Activated CD4-positive, alpha-beta T cell treated with anti-CD3 and anti-CD28 coated beads for 36 hours (primary cell): ENCODE measurements at places on chromosomes 1 and 21.

GRCh38 chr1:101506541-101507164 lies 269.8 kb downstream of the S1PR1 start:
- peak; percentile 45 for DNase-seq

- DNase-seq: no peak
Observed at GRCh38 chr1:43569175-43569574, 38.5 kb downstream of the PTPRF start.

GRCh38 chr1:107835151-107835670 lies 129.8 kb downstream of the VAV3 start:
- DNase-seq: no peak

- DNase-seq: peak; percentile 45
Observed at GRCh38 chr1:206716870-206717673, 32.4 kb downstream of the MAPKAPK2 start.

GRCh38 chr1:13687151-13687715 lies 12.8 kb upstream of the PRDM2 start:
- no peak for DNase-seq

DNA sequence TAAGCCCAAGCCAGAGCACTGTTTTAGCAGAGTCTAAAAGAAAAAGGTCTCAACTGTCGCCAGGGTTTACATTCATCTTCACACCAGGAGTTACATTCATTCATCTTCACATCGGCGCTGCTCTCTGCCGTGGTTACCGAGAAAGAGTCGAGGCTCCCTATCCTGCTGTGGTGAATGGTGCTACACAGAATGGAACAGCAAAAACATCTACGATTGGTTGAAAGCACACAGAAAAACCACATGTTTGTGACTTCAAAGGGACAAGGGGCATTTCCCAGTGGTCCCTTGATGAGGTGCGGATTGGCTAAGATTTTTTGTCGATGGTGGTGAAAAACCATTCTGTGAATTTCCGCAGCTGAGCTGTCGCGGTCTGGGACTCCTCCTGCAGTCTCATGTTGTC lies 231.1 kb downstream of the SIPA1L2 start:
- no peak for DNase-seq

DNA sequence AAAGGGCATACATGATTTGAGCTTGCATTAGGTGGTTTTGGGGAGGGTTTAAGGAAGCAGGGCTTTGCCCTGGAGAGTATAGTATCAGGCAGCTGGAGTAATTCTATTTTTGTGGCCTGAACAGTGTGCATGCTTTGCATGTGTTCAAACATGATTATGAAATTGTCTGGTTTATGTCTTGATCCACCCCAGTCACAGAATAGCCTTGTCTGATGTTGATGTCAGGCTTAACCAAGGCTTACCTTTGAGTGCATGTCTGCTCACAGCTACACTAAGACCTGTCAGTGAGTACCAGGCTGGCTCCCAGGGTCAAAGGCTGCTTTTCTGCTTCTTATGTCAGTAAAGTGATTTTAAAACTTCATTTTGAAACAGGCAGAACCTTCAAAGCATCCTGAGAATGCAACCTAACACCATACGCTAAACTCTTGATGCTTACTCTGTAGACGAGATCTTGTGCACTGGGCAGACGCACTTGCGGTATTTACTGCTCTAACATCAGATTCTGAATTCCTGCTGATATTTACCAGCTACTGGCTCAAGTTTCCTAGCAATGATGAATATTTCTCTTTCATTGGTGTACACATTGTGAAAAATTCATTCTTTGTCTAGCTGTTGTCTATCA lies 78.9 kb downstream of the MAP3K21 start:
- peak; percentile 19 for DNase-seq

GRCh38 chr1:3011631-3012455 lies 9.4 kb upstream of the ACTRT2 start:
- no peak for DNase-seq

DNA sequence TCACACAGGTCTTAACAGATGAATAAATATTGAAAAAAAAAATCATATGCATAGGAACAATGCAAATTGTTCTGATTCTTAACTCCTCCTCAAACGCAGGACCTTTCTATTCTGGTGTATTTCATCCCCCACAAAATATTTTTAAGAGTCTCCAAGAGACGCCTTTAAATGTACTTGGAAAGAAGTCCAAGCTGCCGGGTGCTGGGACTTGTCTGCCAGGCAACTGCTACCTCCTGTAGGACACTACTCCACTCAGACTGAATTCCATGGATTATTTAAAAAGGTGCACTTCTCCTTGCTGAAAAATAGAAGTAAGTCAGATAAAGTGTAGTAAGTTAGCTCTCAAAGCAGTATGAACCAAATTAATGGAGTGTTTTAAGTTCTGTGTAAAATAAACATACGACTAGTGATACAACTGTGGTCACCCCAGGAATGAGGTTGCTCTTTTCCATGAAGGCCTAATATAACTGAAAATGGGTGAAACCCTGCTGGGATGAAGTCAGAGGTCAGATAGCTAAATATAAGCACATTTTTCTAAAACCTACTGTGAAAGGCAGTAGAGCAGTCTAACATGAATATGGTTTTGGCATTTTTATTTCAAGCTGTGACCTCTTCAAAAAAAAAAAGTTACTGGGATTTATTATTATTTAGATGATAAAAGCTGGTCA lies 189.2 kb upstream of the PBX1 start:
- no peak for DNase-seq

GRCh38 chr1:172630868-172631267 lies 28.0 kb upstream of the FASLG start:
- DNase-seq: no peak

DNA sequence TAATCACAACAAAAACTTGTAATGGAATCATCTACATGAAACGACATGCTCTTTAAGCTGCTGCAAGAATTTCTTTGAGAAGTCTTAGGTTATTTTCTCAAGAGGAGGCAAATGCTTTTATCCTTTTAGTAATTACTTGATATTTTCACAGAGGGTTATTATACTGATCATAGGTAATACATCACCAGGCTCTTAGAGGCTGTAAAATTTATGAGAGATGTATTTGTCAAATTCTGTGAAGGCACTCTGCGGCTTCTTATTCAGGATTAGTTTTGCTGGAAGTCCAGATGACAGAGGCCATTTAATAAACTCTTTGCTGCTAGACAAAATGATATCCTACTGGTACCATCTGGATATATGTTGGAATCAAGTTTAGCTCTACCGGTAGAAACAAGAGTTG lies 624.3 kb upstream of the BRINP3 start:
- no peak for DNase-seq

- DNase-seq: no peak
Observed at GRCh38 chr1:236502579-236502971, 21.2 kb upstream of the LGALS8 start.

- DNase-seq: no peak
Observed at GRCh38 chr1:2480986-2481364, 4.9 kb downstream of the PLCH2 start.

DNA sequence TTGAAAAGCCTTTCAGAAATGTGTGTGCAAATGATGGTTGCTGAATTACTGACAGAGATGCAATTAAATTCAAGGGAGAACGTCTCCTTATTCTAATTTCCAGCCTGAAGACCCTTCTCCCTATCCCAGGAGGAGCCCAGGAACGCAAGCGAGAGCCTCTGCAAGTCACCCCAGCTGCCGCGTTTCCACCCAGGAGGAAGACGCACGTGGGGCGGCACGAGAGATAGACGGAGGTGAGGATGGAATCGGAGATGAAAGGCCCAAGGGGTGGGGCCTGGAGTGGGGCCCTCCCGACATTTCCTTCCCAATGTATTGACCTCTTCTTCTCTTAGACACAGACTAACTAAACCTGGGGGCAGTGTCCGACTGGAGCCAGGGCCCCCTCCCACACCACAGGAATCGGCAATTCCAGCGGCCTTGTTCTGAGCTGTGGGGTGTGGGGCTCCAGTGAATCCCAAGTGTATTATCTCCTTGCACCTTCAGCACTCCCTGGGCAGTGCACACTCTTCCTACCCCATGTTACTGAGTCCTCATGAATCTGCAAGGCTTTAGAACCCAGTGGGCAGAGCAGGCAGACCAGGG lies 322.5 kb downstream of the AJAP1 start:
- no peak for DNase-seq

- no peak for DNase-seq
Observed at GRCh38 chr1:161836018-161836417, 69.9 kb downstream of the ATF6 start.

DNA sequence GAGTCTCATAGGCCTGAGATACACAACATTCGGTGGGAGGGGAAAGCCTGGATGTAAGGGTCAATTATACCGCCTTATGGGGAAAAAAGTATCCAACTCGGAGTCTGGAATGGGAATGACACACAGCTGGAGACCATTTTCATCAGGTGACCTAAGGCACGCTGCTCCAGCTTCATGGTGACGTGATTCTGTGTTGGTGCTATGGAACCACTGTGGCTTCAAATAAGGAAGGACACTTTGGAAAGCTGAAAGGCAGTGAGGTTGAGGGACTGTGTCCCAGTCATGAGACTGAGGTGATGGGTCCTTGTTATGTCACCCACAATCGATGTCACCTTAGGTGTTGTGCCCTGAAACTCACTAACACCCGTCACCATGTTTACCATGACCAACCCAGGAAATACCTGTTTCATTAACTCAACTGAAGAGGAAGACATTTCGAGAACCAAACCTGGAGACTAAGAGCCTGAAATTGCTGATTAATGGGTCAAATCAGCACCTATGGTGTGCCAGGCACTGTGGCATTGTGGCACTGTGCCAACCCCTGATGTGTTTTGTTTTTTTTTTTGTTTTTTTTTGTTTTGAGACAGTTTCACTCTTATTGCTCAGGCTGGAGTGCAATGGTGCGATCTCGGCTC lies 54.5 kb downstream of the IRF2BP2 start:
- DNase-seq: no peak

DNA sequence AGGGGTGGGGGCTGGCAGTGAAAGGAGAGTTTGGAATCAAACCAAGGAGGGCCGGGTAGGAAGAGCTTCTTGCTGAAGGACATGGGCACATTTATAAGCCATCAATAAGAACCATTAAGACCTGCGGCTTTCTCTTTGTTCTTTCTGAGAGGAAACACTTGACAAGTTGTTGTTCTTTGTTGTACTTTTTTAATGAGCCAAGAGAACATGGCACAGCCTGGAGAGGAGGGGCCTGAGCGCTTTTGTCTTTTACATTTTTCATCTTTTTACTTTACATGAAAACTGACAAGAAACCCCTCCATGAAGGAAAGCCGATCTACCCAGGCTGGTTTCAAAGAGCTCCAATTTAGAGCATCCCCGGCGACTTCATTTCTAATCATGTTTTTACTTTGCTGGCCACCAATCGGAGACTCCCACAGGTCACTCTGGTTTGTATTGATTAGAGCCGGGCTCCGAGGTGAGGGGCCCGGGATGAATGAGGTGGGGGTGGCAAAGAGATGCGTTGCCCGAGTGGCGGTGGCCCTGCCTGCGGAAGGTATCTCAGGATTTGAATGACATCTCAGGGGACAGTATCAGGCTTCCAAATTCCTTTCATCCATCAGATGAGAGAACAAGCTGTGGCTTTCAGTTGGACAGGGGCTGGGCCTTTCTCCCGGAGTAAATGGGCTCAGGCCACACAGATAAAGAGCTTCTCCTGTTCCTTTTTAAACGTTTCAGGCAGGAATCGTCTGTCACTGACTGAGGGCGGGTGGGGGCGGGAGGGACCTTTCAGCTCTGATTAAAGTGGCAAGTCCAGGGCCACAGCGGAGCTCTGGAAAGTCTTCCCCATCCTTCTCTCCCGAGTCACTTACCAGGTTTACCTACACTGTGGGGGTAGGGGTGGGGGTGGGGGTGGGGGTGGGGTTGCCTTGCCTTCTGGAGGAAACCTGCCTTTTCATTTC lies 138.8 kb upstream of the ARHGEF16 start:
- DNase-seq: no peak

DNA sequence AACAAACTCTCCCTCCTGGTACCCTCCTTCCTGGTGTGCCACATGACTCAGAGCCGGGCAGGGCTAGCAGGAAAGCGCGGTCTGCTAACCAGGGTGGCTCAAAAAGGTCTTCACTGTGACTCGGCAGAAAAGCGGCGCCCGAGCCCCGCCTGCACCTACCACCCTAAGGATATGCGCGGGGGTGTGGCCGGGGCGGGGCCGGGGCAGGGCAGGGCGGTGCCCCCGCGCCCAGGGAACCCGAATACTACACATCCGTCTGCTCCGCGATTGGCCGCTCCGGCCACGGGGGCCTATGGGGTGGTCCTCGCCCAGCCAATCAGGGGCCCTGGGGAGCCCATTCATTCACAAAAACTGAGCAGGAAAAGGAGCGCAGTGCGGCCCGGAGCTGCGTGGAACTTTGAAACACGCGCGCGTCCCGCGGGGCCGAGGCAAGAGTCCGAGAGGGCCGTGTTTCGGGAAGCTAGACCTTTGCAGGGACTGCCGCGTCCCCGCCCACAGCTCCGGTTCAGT lies 1.7 kb downstream of the LRP8 start:
- DNase-seq: peak; percentile 98

GRCh38 chr1:52634111-52634510 lies 1.1 kb downstream of the SHISAL2A start:
- peak; percentile 52 for DNase-seq

- DNase-seq: no peak
Observed at GRCh38 chr1:182768963-182769362, 20.6 kb upstream of the NPL start.

DNA sequence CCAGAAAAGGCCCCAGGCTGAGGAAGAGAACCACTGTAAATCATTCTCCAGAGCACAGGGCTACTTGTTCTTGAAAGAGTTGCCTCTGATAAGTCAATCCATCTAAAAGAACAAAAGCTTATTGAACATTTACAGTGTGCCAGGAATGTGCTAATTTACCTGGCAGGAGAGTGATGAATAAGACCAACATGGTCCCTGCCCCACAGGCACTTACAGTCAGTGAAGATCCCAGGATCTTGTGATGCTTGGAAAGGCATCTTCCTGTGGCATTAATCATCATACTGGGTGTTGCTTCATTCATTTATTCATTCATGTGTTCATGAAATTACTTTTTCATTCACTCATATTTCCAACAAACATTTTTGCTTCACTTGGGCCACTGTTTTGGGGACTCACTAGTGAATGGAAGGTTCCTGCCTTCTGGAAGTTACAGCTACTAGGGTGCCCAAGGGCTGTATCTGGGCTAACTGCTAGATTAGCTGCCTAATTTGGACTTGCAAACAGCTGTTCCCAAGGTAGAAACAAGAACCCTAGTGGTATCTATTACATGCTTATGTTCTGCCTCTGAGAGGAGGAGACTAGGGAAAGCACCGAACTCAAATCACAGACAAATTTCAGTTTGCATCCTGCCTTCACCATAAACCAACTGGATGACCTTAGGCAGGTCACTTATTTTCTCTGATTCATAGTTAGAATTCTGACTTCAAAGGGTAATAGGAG lies 133.5 kb downstream of the CLIC6 start:
- DNase-seq: no peak

- DNase-seq: no peak
Observed at GRCh38 chr1:171438441-171438840, 46.9 kb upstream of the PRRC2C start.

- DNase-seq: peak; percentile 74
Observed at GRCh38 chr1:7549277-7550161, 221.6 kb upstream of the VAMP3 start.

GRCh38 chr1:203626910-203627246 lies 246 bp downstream of the ATP2B4 start:
- no peak for DNase-seq
